B cell (primary cell): ENCODE measurements at places on chromosomes 7 and 10. TPM values are rescaled to one million over a fixed set of nuclear protein-coding genes. Genes with fewer than 3 reads are reported as not detected.

- no peak for DNase-seq
- H3K4me1 ChIP-seq: no peaks in the 10 kb centered on the region
- H3K36me3 ChIP-seq: no peaks in the 10 kb centered on the region
Observed at GRCh38 chr7:82805527-82805960, 357.1 kb downstream of the PCLO start.

- H3K4me3 ChIP-seq: no peak overlapping the region
- DNase-seq: no peak
- H3K27me3 ChIP-seq: no peaks in the 10 kb centered on the region
- no peak overlapping the region for H3K27ac ChIP-seq
- no peaks in the 10 kb centered on the region for H3K4me1 ChIP-seq
Observed at GRCh38 chr7:145497911-145498525, 618.6 kb upstream of the CNTNAP2 start.

- no peak overlapping the region for H3K4me3 ChIP-seq
- H3K27ac ChIP-seq: no peak overlapping the region
- DNase-seq: no peak
Observed at GRCh38 chr10:76041551-76041950, 610.1 kb downstream of the LRMDA start.

DNA sequence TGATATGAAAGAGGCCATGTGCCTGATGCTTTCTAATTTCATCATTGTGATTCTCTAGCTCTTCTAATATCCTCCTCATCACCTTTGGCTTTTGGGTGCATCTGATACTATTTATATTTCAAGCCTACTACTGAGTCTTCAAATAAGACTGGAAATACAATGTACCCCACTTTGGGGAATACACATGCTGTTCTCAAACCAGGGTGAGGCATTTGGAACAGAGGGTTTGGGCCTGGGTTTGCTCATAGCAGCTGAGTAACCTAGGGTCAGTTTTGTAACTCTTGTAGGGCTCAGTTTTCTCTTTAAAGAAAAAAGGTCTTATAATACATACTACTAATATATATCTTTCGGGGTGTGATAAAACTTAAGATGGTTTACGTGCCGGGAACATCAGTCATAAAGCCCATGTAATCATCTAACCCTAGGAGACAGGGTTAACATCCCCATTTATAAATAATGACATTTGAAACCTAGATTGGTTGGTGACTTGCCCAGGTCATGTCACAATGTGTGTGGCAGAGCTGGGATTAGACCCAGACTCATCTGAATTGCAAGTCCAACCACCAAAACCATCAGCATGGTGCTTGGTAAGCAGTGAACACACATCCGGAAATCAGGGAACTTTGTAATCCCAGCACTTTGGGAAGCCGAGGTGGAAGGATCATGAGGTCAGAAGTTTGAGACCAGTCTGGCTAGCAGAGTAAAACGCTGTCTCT, 23.0 kb downstream of the AKR1B15 start:
- no peaks in the 10 kb centered on the region for H3K27me3 ChIP-seq
- no peaks in the 10 kb centered on the region for H3K36me3 ChIP-seq
- no peak for DNase-seq
- no peak overlapping the region for H3K4me3 ChIP-seq

DNA sequence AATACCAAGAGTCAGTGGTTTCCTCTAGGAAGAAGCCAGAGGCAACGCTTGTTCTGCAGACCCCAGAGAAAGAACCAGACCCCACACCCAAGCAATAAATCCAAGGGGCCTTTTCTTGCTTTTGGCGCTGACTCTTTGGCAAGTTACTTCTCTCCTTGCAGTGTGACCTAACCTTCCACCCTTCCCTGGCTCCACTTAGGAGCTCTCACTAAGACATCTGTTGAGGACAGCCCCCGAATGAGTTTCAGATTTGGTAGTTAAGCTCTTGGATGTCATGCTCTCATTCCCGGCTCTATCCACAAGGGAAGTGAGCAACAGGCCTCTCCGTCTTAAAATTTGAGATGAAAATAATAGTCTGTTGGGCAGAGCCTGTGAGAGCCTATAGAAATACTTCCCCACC, 50.6 kb upstream of the FAM204A start:
- H3K4me3 ChIP-seq: no peak overlapping the region
- DNase-seq: no peak
- H3K27ac ChIP-seq: no peak overlapping the region
- peaks cover 8% of the 10 kb centered on the region for H3K27me3 ChIP-seq
- peaks cover 11% of the 10 kb centered on the region for H3K4me1 ChIP-seq
- no peaks in the 10 kb centered on the region for H3K36me3 ChIP-seq

DNA sequence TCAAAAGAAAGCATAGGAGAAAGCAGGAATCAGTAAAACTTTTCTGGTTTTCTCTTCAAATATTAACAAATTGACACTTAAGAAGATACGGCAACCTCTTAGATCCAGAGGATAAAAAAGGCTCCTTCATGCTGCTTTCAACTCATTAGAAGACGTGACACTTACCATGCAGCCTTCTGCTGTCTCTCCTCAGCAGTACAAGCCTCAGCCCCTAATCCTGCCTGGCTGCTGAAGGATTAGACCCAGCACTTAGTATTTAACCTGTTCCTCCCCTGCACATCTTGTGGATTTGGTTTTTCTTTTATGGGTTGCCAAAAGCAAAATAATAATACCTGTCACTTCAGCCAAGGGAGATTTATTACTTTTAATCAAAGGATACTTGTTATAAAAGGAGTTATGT, 108.4 kb downstream of the LYZL1 start:
- H3K27me3 ChIP-seq: no peaks in the 10 kb centered on the region
- no peak overlapping the region for H3K4me3 ChIP-seq
- H3K27ac ChIP-seq: no peak overlapping the region
- H3K36me3 ChIP-seq: no peaks in the 10 kb centered on the region
- H3K4me1 ChIP-seq: no peaks in the 10 kb centered on the region

- no peak overlapping the region for H3K27ac ChIP-seq
- H3K36me3 ChIP-seq: no peaks in the 10 kb centered on the region
- DNase-seq: peak; percentile 21
- H3K27me3 ChIP-seq: peaks cover 3% of the 10 kb centered on the region
- no peak overlapping the region for H3K4me3 ChIP-seq
- H3K4me1 ChIP-seq: peaks cover 9% of the 10 kb centered on the region
Observed at GRCh38 chr10:129030996-129031843, 435.8 kb upstream of the MGMT start.

DNA sequence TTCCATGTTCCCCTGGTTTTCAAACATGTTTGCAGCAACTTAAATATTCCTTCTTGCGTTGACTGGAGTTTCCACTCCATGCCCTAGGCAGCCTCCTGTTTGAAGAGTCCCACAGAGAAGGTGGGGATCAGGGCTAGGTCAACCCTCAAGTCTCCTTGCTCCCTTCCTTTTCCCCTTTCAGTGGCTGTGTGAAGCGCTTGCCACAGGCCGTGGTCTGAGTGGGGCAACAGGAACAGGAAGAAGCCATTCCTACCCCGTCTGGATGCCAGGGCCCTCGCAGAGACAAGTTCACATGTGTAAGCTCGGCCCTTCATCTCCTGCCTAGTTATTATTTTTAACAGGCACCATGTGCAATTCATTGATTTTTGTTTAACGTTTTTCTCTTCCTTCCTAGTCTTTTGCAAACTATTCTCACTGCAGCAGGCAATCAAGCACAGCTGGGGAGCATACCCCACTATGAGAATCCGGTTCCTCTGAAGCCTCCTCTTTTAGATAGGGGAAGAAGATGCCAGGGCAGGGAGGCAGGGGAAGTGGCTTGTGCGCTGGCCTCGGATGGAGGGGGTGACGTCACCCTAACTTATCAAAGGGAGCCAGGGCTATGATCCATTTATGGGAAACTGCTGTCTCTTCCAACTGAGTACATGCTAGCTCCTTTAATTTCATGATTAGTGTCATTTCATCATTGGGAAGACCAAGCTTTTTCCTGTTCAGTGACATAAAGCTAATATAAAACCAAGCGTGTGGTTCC, 64.2 kb downstream of the PRLHR start:
- no peak overlapping the region for H3K4me3 ChIP-seq
- no peaks in the 10 kb centered on the region for H3K36me3 ChIP-seq
- no peaks in the 10 kb centered on the region for H3K4me1 ChIP-seq
- H3K27me3 ChIP-seq: no peaks in the 10 kb centered on the region
- H3K27ac ChIP-seq: no peak overlapping the region
- DNase-seq: no peak

- peaks cover 7% of the 10 kb centered on the region for H3K27me3 ChIP-seq
- H3K4me1 ChIP-seq: no peaks in the 10 kb centered on the region
- no peak for DNase-seq
- H3K27ac ChIP-seq: no peak overlapping the region
- H3K36me3 ChIP-seq: no peaks in the 10 kb centered on the region
Observed at GRCh38 chr7:158567153-158567603, 20.4 kb downstream of the PTPRN2 start.

- H3K4me3 ChIP-seq: peak overlapping the region; percentile 31
- DNase-seq: peak; percentile 95
- H3K27ac ChIP-seq: peak overlapping the region; percentile 99
- peaks cover 94% of the 10 kb centered on the region for H3K4me1 ChIP-seq
Observed at GRCh38 chr10:119306514-119306951, 99.2 kb downstream of the GRK5 start.

- H3K27me3 ChIP-seq: peaks cover 6% of the 10 kb centered on the region
- H3K4me3 ChIP-seq: no peak overlapping the region
- H3K27ac ChIP-seq: no peak overlapping the region
- H3K4me1 ChIP-seq: peaks cover 4% of the 10 kb centered on the region
- H3K36me3 ChIP-seq: no peaks in the 10 kb centered on the region
Observed at GRCh38 chr7:155594961-155595366, 48.6 kb upstream of the CNPY1 start.

DNA sequence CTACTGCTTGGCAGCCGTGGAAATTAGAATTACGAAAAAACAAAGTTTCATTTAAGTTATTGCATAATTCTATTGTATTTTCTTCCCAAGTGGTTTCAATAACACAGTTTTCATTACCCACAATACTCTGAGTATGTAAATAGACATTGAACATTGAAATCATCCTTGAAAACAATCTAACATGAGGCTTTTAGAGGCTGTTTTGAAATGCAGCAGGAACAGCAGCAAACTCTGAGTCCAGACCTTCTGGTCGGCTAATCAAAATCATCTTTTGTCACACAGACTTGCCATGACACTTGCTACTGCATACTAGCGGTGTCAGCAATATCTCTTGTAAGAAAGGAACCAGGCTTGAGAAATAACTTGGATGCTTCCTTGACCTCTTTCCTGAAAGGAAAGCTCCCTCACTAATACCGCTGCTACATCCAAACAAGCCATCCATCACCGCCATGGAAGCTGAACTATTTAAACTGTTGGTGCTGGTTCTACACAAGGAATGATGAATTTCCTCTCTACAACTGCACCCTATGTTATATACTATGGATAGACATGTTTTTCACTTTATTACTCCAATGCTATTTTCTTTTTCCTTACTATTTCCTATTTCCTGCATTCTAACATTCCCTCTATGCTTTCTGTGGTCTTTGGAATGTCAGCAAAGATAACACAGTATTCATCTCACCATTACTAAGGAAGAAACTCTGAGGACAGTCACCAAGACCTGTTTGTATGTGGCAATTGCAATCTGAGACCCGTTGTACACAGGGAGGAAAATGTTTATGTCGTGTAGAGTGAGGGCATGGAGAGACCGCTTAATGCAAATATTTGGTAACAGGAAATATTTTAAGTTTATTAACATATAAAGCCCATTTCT, 130.8 kb downstream of the ITGA8 start:
- no peaks in the 10 kb centered on the region for H3K36me3 ChIP-seq
- no peak overlapping the region for H3K4me3 ChIP-seq
- no peak overlapping the region for H3K27ac ChIP-seq
- H3K27me3 ChIP-seq: no peaks in the 10 kb centered on the region

DNA sequence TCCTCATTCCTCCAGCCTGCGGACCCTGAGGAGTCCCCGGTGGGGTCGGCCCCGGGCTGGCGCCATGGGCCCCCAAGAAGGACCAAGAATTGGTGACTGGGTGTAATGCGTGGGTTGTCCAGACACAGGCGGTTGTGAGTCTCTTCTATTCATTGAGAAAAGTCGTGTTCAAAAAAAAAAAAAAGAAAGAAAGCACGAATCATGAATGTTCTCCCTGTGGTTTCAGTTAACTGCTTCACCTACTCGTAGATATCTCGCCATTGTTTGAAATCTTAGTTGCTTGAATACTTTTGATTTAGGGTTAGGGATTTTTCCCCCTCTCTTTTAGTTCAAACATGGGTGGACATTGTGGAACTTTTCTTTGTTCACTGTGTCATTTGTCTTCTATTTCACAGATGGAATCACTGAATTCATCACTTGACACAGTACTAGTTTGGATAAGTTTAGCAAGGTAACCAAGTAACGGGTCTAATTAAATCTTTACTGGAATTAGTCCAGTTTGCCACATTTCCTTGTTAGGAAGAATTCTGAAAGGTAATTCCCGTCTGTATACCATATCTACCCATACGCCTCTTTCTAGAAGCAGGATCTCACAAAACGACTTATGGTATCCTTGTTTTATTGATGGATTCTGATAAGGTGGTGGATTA, 775 bp downstream of the STARD3NL start:
- no peaks in the 10 kb centered on the region for H3K27me3 ChIP-seq
- H3K36me3 ChIP-seq: no peaks in the 10 kb centered on the region
- H3K27ac ChIP-seq: peak overlapping the region; percentile 81
- no peak for DNase-seq
- H3K4me3 ChIP-seq: peak overlapping the region; percentile 91
- H3K4me1 ChIP-seq: peaks cover 17% of the 10 kb centered on the region

DNA sequence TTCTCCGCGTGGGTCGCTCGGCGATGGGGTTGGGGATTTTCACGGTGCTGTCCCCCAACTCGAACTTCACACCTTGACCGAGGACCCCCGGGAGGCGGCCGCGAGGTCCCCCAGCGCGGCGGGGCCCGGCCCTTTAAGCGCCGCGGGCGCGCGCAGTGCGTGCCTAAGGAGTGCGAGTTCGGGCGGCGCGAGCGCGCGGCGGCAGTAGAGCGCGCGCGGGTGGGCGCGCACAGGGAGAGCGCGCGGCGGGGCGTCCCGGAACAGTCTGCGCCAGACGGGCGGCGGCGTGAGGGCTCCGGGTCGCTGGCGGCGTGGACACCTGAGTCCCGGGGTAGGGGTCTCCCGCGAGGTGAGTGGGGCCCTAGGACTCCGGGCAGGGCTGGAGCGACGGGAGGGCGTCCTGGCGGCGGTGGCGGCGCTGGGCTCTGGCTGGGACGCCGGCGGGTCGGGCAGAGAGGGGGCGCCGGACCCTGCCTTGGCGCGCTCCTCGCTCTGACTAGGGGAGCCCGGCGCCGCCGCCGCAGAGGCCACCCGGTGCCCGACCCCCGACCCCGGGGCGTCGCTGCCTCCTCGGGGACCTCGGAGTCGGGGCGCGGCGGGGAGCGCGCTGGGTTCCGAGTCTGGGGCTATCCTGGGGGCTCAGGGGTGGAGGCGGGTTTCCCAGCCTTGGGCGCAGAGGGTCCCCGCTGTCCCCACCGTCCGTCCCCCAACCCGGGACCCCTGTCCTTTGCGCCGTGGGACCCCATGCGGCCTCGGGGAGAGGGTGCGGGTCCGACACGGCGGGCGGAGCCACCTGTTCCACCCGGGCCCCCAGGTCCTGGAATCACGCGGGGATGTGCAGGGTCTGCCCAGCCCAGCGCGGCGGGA, at the start of gene PROSER2:
Gene PROSER2 (plus strand): TSS at position 235 of the 867 bp plus-strand sequence. CDS start 28,722 bp downstream, outside the sequence.
- no peaks in the 10 kb centered on the region for H3K36me3 ChIP-seq
- H3K4me1 ChIP-seq: peaks cover 9% of the 10 kb centered on the region
- H3K27ac ChIP-seq: no peak within 1 kb of the TSS
- peak within 1 kb of the TSS; percentile 41 for H3K4me3 ChIP-seq
- peaks cover 10% of the 10 kb centered on the region for H3K27me3 ChIP-seq

Gene MSMB
- not detected in 2 replicates for total RNA-seq

Gene CH25H
- not detected in 2 replicates for total RNA-seq

Gene HMX2
- total RNA-seq: not detected in 2 replicates

Gene FAM180A
- total RNA-seq: not detected in 2 replicates

Gene TMEM176B
- total RNA-seq: 0.25 and 0.73 TPM in 2 replicates

Gene ADCY1
- 0.05 and 0.17 TPM in 2 replicates for total RNA-seq

Gene SPDYE2B
- not detected in 2 replicates for total RNA-seq

Gene PNLIPRP1
- not detected in 2 replicates for total RNA-seq

Gene GALNT17
- not detected in 2 replicates for total RNA-seq

Gene GJD4
- not detected in 2 replicates for total RNA-seq
